HL-60 (cell line): ENCODE measurements at places on chromosomes 13 and 19.

GRCh38 chr19:2391118-2391725 is 31.2 kb downstream of the TMPRSS9 start:
- DNase-seq = peak; percentile 61

DNA sequence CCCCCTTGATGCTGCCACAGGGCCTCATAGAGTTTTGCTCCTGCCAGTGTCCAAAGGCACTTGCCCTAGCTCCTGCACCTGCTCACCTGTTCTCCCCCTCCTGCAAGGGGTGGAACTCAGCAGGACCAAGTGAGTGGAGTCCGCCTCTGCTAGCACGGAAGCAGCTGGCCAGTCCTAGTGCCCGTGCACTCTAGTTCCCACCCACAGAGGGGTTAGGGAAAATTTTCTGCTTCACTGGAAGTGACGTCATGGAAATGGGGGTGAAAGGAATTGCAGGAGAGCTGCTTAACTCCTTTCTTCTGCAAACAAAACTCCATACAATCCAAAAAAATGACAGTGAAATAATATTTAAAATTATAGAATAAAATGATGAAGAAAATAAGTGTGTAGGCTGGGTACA is 609.7 kb upstream of the SLITRK1 start:
- no peak for DNase-seq

DNA sequence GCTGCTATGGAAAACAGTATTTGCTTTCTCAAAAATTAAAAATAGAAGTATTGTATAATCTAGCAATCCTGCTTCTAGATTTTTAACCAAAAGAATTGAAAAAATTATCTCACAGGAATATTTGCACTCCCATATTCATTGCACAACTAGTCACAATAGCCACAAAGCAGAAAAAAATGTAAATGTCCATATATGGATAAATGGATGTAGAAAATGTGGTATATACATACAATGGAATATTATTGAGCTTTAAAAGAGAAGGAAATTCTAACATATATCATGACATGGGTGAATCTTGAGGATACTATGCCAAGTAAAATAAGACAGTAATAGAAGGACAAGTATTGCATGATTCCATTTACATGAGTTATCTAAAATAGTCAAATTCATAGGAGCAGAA is 2753.0 kb downstream of the PCDH9 start:
- DNase-seq = no peak

DNA sequence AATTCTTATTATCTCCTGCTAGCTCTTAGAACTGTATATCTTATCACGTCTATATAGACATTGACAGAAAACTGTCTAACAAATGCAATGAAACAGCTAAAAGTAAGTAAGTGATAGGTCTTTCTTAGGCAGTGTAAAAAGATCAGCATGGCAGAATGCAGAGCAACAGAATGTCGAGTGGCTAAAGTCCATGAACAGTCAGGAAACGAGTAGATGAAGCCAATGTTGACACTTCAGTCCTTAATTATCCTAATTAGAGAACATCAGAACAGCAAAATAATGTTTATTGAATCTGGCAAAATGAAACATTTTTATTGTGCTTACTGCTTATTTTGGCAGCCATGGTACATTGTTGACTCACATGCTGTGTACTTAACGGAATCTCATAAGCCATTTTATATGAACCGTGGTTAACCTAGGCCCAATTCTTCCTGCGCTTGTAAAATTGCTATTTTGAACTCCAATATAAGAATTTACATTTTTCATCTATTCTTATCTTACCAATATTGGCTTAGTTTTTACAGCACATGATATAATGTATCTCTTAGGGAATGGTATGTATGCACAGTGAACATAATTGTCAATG is 748.1 kb downstream of the DACH1 start:
- DNase-seq = no peak

DNA sequence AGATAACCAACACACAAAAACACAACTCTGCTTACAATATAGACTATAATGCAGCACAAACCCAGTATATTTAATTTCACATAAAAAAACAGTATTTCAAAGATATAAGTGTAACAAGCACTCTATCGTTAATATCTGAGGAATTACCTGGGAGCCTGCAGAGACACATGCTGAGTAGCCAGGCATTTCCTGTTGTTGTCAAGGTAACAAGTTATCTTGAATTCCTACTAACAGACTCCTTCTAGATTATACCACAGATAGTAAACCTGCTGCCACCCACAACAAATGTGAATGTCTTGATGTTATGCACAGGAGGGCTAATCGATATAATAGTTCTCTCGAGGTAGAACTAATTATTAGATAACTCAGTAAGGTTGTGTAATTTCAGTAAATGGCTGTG is 826.0 kb upstream of the PRR20A start:
- DNase-seq = no peak

DNA sequence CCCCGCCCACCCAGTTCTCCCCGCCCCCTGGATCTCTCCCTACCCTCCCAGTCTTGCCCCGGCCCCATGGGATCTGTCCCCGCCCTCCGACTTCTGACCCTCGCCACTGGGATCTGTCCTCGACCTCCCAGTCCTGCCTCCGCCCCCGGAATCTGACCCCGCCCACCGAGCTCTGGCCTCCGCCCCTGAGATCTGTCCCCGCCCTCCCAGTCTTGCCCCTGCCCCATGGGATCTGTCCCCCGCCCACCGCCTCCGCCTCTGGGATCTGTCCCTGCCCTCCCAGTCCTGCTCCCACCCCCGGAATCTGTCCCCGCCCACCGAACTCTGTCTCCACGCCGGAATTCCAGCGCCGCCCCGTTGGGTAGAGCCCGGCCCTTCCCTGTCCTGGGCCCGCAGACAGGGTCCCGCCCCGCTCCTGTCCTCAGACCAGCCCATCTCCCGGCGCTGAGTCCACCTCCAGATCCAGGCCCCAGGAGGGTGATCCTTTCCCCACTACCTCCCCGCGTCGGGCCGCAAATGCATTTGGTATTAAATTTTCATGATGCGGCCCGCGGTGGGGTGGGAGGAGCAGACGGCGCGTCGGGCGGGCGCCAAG is 1.5 kb upstream of the SLC17A7 start:
- no peak for DNase-seq

GRCh38 chr13:46146898-46147297 is 35.1 kb downstream of the LCP1 start:
- no peak for DNase-seq

GRCh38 chr13:74024856-74025255 is 109.3 kb downstream of the KLF12 start:
- DNase-seq = no peak

DNA sequence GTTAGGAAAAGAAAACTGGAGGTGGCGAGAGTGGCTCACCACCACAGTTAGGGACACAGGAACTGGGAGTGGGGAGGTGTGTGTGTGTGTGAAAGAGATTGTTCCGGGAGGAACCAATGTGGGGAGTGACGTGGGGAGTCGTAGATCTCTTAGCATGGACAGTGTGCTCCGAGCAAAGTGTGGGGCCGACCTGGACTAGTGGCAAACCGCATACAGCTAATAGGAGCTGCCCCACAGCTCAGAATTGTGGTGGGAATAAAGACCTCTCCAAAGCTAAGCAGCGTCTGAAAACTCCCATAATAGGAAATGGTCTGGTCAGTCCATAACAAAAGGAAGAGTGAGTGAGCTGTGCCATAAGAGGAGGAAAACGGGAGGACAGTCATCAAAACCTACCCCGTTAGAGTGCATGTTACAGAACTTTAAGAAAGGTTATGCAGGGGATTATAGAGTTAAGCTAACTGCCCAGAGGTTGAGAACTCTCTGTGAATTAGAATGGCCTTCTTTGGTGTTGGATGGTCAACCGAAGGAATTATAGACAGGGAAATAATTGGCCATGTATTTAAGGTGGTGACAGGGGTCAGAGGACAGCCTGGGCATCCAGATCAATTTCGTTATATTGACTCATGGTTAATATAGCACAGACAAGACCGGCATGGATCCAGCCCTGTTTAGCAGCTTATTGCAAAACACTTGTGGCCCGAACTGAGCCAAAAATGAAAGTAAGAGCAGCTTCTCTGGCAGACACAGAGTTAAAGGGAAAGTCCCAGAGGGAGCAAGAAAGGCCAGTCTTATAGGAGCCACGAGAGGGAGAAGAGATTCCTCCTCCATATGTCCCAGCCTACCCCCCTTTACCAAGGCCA is 8.9 kb upstream of the SLC15A1 start:
- no peak for DNase-seq

GRCh38 chr13:36919833-36920615 is at the start of gene SMAD9:
Gene SMAD9, minus strand, starts transcription at chr13:36920238. Its CDS starts 40,549 bp downstream, at chr13:36879689.
- peak; percentile 41 for DNase-seq

- DNase-seq = no peak
Observed at GRCh38 chr13:109730812-109731335, 55.5 kb downstream of the IRS2 start.

GRCh38 chr19:44142059-44142433 is 692 bp downstream of the ZNF234 start:
- peak; percentile 23 for DNase-seq

DNA sequence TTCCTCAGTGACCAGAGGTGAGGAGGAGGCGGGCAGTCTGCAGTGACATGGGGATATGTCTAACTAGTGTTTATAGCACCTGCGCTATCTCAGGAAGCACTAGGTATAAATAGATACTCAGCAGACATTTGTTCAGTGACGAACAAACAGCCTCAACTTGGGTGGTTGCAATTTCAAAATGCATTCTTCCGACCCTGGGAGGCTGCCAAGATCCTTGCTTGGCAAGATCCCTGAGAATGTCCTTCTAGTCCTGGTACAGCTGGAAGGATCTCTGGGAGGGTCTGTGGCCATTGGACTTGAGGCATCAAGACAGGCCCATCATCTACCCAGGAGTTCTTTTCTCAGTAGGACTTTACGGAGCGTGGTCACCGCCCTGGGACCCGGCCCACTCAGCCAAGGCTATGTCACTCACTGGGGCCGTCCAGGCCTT is 299.5 kb downstream of the ZNF536 start:
- no peak for DNase-seq

DNA sequence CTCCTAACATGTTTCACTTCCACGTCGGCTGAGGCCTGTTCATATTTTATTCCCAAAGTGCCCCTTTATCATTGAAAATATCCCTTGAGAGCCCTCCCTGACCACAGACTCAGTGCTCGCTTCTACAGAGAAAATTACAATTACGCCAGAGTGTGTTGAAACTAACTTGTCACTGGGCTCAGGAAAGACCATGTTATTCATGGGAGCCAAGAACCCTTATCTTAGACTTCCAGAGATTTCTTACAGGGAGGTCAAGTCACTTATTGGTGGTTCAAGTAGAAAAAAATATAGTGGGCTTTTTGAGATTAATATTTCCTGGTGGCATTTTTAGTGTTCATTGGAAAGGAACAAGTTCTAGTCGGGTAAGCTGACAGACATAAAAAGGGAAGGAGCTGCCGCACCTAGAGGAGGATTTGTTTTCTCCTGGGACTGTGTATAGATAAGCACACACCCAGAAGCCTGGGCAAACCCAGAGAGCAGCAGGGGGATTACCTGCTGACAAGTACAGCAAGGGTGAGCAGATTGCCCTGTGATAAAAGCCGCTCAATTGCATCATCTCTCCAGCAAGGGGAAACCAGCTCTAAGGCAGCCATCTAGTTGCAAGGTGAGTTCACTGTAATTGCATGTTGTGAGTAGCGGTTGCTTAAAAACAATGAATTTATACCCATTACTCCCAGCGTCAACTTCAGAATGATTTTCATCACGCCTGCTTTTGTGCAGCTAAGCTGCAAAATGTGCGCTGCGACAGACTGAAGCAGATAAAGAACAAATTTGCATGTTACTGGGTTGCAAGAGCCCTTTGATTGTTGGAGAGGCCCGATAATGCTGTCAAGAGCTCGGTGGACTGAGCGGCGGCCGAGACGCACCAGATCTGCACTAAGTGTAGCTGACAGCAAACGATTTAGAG is 46.2 kb downstream of the DCT start:
- no peak for DNase-seq

GRCh38 chr13:74299721-74300120 is 165.5 kb upstream of the KLF12 start:
- DNase-seq = no peak

DNA sequence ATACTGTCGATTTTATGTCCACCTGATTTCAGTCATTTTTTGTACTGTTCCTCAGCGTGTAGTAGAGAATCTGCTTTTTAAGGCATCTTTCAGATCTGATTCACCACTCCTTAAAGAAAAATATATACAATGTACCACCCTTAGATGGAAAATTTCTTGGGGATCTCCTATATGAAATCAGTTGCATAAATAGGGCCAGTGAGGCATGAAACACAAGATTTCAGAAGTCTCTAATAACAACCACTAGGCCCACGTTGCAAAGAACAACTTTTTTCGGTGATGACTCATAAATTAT is 1.4 kb downstream of the USP12 start:
- no peak for DNase-seq

- no peak for DNase-seq
Observed at GRCh38 chr13:75181906-75182305, 300.1 kb downstream of the TBC1D4 start.

- DNase-seq = peak; percentile 22
Observed at GRCh38 chr19:31110336-31110735, 238.9 kb downstream of the TSHZ3 start.

GRCh38 chr13:113298043-113298945 is 1.3 kb downstream of the LAMP1 start:
- peak; percentile 21 for DNase-seq

DNA sequence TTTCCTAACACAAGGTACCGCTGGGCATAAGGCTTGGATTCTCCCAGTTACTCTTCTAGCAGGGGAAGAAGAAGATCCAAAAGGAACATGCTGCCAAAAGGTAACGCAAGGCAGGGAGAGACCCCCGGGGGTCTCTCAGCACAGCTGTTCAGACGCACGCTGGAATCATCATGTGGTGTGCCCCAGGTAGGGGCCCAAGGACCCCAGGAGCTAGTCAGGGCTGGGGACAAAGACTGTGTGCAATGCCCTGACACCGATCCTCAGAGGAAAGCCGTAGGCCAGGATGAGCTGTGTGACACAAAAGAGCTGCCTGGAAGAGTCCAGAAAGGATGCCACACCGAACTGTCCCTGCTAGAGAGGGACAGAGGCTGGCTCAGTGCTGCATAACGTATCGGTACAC is 22.3 kb upstream of the EPHX3 start:
- DNase-seq = no peak

GRCh38 chr19:12947702-12948611 is 2.3 kb downstream of the RAD23A start:
- DNase-seq = no peak

DNA sequence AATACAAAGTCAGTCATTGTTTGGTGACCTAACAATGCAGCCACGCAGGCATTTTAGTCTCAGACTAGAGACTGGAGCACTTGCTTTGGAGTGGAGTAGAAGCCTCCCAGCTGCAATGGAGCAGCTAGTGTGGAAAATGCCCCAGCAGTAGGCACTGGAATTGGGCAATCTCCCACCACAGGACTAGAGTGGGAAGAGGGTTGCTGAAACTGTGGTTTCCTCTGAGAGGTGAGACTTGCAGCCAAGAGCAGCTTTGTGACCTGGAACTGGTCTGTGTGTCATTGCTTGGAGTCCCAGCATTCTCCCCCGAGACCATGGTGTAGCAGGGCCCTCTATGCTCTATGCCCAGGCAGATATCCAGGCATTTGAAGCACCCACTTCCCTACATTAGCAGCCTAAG is 556.3 kb downstream of the UQCRFS1 start:
- DNase-seq = peak; percentile 83

- DNase-seq = no peak
Observed at GRCh38 chr13:20815464-20815863, 41.7 kb upstream of the EEF1AKMT1 start.

- no peak for DNase-seq
Observed at GRCh38 chr13:35763782-35764123, 287.3 kb upstream of the MAB21L1 start.

- no peak for DNase-seq
Observed at GRCh38 chr19:5059793-5060192, 90.9 kb downstream of the KDM4B start.
